HS-27A (cell line): ENCODE measurements at places on chromosomes 1 and 21.
A peak's percentile ranks its signal among the peaks of the same experiment; 100 is the strongest.

GRCh38 chr1:51901151-51901550 lies 22.6 kb upstream of the NRDC start:
- DNase-seq, result no peak

DNA sequence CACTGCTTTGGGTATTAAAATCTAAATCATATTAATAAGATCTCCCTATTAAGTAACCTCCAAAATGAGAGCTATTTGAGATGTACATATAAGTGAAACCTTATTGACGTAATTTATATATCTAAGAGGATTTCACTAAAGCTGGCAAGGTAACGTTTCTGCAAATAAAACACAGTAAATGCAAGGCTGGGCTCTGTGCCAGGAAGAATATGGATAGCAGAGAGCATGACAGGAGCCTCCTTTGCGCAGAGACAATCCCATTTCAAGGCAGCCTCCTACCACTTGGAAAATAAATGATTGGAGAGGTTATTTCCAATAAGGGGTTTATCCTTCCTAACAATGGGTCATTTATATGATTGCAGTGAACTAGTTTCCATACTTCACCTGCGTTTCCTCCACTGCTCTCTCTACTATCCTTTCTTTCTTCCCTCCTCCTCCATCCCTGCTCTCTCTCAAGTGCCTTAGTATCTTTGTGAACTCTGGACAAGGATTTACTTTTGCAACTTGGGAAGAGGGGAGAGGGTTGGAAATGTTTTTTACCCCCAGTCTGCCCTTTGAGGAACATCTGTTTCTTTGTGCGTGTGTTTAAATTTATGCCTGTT lies 3.0 kb upstream of the NFIA start:
- DNase-seq, result no peak

DNA sequence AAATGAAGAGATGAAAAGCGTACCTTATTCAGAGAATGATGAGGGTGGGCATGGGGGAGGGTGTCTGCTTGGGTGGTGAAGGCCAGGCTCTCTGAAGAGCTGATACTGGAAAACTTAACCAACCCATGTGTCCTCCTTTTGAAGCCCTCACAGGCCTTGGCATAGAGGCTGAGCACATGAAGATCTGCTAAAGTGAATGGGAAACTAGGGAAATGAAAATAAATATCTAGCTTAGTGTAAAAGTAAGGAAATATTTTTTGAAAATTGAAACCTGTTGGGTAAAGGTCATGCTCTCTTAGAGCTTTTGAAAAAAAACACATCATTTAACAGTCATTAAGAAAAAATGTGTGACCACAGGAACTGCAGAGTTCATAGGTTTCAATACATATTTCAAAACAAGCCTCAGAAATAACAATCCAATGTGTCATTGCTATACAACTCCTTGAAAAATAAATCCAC lies 40.5 kb upstream of the RALGPS2 start:
- peak; percentile 82 for DNase-seq

DNA sequence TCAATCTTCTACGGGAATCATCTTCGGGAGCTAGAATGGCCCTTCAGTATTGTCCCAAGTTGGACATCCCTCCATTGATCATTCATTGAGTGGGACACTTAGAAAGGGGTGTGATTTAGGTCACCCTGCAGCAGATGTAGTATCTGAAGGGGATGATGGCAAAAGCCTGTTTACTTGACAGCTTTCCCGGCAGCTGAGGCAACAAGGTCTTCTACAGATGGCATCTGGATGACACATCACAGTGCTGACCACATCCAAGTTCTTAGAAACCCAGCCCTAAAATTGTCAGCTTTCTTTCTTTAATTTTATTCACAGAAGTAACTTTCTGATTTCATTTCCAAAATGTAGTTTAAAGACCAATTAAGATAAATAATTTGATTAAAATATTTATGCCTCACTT lies 150.3 kb downstream of the AMY1C start:
- no peak for DNase-seq

DNA sequence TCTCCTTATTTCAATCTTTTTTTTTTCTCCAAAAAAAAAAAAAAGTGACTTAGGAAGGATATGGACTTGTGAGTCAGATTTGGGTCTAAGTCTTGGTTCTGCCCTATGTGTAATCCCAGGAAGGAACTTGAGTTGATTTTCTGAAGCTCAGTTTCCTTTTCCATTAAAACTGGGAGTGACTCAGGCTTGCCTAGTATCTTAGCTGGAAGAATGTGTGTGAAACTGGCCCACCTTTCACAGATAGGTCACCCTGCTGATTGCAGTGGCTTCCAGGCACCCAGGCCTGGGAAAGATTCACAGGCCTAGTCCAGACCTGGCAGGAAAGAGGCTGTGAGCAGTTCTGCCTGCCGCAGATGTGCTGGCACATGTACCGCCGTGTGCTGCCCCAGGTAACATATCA lies 218.3 kb upstream of the HOOK1 start:
- no peak for DNase-seq

GRCh38 chr1:159941591-159942560 lies 3.5 kb downstream of the IGSF9 start:
- no peak for DNase-seq

DNA sequence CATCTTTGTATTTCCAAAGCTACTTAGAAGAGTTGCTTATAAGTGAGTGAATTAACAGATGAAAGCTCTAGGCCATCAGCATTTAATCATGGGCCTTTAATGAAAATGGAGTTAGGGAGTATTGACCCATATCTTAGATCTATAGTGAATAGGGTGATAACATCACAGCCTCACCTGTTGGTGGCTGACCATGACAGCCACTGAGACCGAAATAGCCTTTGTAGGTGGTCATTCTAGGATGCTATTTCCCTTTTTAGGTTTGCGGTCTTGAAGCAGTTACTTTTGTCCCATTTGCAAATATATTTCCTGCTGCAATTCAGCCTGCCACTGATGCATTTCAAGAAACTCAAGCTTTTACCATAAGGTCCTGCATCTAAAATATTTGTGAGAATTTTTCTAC lies 410.1 kb upstream of the LYPLAL1 start:
- DNase-seq, result no peak

DNA sequence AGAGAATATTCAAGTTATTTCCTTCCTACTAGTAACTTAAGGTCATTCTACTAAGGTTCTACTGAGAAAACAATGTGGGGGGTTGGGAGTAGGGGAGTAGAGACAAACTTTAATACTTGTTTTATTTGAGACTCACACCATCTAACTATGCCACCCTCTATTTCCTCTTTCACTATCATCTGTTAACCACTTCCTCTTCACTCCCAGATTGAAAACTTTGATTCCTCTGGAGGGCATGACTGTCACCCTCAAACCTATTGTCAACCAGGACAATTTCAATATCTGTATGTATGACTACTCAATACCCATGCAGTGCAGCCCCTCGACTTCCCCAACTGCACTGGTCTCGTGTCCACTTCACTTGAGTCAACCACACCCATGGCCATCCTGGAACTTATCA lies 165.6 kb upstream of the POGK start:
- DNase-seq, result no peak

GRCh38 chr1:6245869-6246496 lies 2.0 kb downstream of the HES3 start:
- no peak for DNase-seq

DNA sequence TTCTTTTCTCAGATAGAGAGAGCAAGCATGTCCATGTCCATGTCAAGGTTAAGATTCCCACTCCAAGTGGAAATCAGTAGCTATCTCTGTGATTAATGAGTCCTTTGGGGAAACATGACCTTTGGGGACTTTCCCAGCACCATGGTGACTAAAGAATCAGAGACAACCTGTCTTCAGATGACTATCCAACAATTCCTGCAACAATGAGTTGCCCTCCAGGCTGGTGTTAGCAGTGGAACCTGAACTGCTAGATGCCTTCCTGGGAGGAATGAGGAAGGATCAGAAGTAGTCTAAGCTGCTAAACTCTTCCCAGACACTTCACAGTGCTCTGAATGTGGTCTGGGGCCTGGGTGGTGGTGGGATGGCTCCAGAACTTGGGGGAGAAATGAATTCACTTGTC lies 6.5 kb downstream of the S100A9 start:
- DNase-seq, result no peak

DNA sequence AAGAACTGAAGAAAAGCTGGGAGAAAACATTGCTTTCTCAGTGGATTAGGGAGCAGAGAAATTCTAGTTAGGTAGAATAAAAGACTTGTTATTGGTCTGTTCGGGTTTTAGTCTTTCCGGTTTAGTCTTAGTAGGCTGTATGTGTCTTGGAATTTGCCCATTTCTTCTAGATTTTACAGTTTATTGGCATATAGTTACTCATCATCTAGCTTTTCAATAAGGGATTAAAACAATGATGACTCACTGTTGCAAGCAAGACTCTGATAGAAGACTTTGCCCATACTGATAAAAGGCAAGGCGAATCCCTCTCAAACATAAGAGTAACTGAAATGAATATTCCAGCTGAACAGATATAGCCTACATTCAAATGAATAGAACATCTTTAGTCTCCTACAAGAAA lies 62.3 kb downstream of the GPR137B start:
- no peak for DNase-seq

GRCh38 chr1:90718411-90719329 lies 1.6 kb upstream of the BARHL2 start:
- no peak for DNase-seq

DNA sequence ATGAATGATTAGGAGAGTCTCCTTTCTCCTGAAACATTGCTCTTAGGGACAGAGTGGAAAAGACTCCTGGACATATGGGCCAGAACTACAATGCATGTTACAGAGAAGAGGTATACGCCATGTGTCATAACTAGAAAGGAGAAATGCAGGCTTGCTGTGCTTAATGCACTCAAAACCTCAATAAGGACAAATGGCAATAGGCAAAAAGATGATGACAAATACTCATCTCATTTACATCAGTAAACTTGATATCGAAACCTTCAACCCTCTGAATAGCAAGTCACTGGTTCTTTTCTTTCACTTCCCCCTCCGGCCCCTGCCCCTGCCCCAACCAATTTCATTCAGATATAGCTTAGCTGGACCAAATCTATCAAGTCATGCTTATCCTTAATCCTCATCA lies 1.9 kb upstream of the GPR88 start:
- DNase-seq, result no peak

- DNase-seq, result no peak
These were observed 209.6 kb downstream of the PBX1 start for GRCh38 chr1:164768619-164769018.

DNA sequence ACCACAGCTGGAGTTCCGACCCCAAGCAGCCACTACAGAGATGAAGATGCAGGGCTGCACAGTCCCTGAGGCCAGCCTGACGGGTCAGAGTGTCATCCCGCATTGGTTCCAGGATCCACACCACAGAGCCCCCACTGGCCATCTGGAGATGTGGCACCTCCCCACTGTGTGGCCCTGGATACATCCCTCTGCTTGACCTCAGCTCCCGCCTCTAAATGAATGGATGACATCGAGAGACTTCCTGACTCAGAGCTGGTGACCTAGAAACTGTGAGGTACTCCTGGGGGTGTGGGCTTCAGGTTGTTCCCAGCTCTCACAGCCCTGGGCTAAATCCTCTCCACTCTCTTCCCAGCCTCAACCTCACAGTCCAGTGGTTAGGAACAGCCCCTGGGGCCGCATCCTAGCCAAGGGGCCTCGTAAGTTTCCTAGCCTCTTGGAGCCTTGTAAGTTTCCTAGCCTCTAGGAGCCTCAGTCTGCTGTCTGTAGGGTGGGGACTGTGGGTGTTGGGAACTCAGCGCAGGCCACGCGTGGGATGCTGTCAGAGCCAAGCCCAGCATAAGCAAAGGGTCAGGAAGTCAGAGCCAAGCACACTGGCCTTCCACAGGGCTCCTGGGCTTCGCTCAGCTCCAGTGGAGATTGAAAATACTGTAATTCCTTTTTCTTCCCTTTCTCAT lies 87.5 kb upstream of the RUNX3 start:
- no peak for DNase-seq

DNA sequence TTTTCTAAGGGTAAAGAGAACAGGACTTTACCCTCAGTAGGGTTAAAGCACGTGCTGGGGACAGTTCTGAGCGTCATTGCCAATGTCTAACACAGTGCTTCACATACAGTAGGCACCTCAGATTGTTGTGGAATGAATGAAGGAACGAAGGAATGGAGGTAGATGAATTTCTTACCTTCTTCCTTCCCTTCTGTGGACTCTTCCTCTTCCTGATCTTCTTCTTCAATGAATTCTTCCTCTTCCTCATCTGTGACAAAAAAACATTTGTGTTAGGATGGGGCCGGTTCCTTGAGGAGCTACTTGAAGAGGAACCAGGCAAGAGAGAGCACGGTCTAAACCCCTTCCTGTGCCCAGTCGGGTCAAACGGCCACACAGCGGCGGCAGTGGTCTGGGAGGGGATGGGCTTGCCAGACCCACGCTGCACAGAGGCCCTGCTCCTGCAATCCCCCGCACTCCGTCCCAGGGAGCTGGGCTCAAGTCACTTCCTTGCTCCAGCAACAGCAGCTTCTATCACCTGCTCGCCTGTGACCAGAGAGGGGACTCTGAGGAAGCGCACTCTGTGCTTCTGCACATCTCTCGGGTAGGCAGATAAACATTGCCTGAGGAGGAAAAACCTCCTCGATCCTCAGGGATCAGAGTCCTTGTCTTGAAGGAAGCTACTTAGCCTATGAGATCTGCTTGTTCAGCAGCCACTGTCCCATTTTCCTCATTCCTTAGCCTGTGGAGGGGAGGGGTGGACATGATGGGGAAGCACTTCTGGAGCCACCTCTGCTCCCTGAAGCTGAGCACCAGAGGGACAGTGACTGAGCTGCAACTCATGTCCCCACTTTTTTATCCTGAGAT lies 8.0 kb upstream of the SLC30A2 start:
- no peak for DNase-seq

GRCh38 chr21:18006691-18007090 lies 187.5 kb upstream of the C21orf91 start:
- DNase-seq, result no peak
